ENCODE measurements at places on chromosomes 13 and 19.

- no peak for DNase-seq
Observed at GRCh38 chr19:2905918-2906519, 5.3 kb downstream of the ZNF57 start.

GRCh38 chr13:71209217-71209616 is 657.8 kb downstream of the DACH1 start:
- DNase-seq, result no peak

DNA sequence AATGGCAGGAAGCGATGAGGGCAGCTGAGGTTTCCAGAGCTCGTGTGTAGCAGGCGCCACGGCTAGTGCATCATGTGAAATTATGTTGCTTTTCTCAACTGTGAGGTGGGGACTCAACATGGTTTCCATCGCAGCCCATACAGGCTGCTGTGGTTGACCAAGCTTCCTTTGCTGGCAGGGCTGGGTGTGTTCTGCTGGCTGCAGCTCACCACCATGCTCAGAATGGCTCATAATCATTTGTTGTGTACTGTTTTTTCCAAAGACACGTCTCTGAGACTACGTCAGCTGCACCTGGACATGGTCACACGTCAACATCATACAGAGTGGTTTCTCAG is 16.1 kb upstream of the RASA3 start:
- DNase-seq, result no peak

- DNase-seq, result no peak
Observed at GRCh38 chr19:56309511-56310185, 5.0 kb downstream of the ZSCAN5A start.

GRCh38 chr19:11460207-11460606 is 20.6 kb downstream of the ELAVL3 start:
- DNase-seq, result no peak

- DNase-seq, result no peak
Observed at GRCh38 chr13:41811588-41812021, 149.3 kb downstream of the VWA8 start.
